Fibroblast of lung (primary cell): ENCODE measurements at places on chromosomes 7 and 10. TPM values are rescaled to one million over a fixed set of nuclear protein-coding genes. Genes with fewer than 3 reads are reported as not detected.

Gene SLC18A3
- not detected in 2 replicates for total RNA-seq

Gene C1GALT1
- 12.3 and 17.0 TPM in 2 replicates for total RNA-seq

Gene PTPN20
- total RNA-seq: 0.33 and 1.5 TPM in 2 replicates

Gene NPSR1
- not detected in 2 replicates for total RNA-seq

Gene A1CF
- total RNA-seq: not detected in 2 replicates

Gene NPFFR1
- under 0.01 TPM in 1 of 2 replicates, not detected in the other for total RNA-seq

Gene TLX1
- not detected in 2 replicates for total RNA-seq

Gene HTR5A
- total RNA-seq: not detected in 2 replicates

Gene FHIP2A
- total RNA-seq: 25.7 and 26.1 TPM in 2 replicates

Gene RPEL1
- 0.17 and 0.26 TPM in 2 replicates for total RNA-seq

Gene RNLS
- total RNA-seq: 11.3 and 16.5 TPM in 2 replicates

Gene PRXL2A
- total RNA-seq: 13.9 and 19.2 TPM in 2 replicates

Gene RBP3
- not detected in 2 replicates for total RNA-seq

Gene DNAAF5
- 10.3 and 14.2 TPM in 2 replicates for total RNA-seq

Gene ZP3
- 2.6 TPM in 2 replicates for total RNA-seq

Gene LRRC18
- under 0.01 and 0.66 TPM in 2 replicates for total RNA-seq

Gene NACAD
- total RNA-seq: 1.3 and 2.8 TPM in 2 replicates

Gene CLCN1
- under 0.01 TPM in 2 replicates for total RNA-seq

Gene WNT2
- 1.7 and 3.9 TPM in 2 replicates for total RNA-seq

Gene CUBN
- 0.51 and 1.3 TPM in 2 replicates for total RNA-seq

Gene DNAH11
- total RNA-seq: under 0.01 and 0.33 TPM in 2 replicates

Gene DRGX
- not detected in 2 replicates for total RNA-seq

Gene MYL10
- total RNA-seq: not detected in 2 replicates

Gene ATP6V1F
- 124 and 128 TPM in 2 replicates for total RNA-seq

Gene PPP1R3A
- total RNA-seq: not detected in 2 replicates

Gene CPN1
- not detected in 2 replicates for total RNA-seq

Gene GPR85
- 2.1 and 9.2 TPM in 2 replicates for total RNA-seq

Gene LIPJ
- under 0.01 and 0.26 TPM in 2 replicates for total RNA-seq

Gene SRRT
- 29.3 and 32.0 TPM in 2 replicates for total RNA-seq

Gene ADCYAP1R1
- not detected in 2 replicates for total RNA-seq

Gene ABCB4
- 0.26 and 0.66 TPM in 2 replicates for total RNA-seq

Gene GHRHR
- not detected in 2 replicates for total RNA-seq

Gene SKIDA1
- 0.50 and 0.51 TPM in 2 replicates for total RNA-seq

Gene TBRG4
- 52.2 and 53.2 TPM in 2 replicates for total RNA-seq

Gene SPDYE2
- not detected in 2 replicates for total RNA-seq

Gene ZNF804B
- total RNA-seq: not detected in 2 replicates

Gene PDE6C
- total RNA-seq: not detected in 2 replicates

Gene OPN4
- not detected in 2 replicates for total RNA-seq

Gene BMPR1A
- 53.7 and 61.8 TPM in 2 replicates for total RNA-seq

Gene CALHM2
- total RNA-seq: 31.6 and 35.8 TPM in 2 replicates

Gene HGF
- total RNA-seq: 108 and 243 TPM in 2 replicates

Gene LIPN
- total RNA-seq: not detected in 2 replicates

Gene CPA2
- under 0.01 TPM in 1 of 2 replicates, not detected in the other for total RNA-seq

Gene AKR1B15
- not detected in 2 replicates for total RNA-seq

Gene OR2A1
- total RNA-seq: under 0.01 and 0.17 TPM in 2 replicates

Gene NANOS1
- total RNA-seq: 1.0 and 1.2 TPM in 2 replicates

Gene NUTM2A
- 0.17 and 0.51 TPM in 2 replicates for total RNA-seq

Gene TFPI2
- 1.5 and 14.4 TPM in 2 replicates for total RNA-seq

Gene MYH16
- total RNA-seq: not detected in 2 replicates

Gene SAMD9L
- 15.7 and 23.9 TPM in 2 replicates for total RNA-seq

Gene CAPZA2
- total RNA-seq: 91.9 and 123 TPM in 2 replicates

Gene COL1A2
- total RNA-seq: 2,400 and 2,928 TPM in 2 replicates

Gene DYNC1I1
- total RNA-seq: under 0.01 and 0.17 TPM in 2 replicates

Gene GLCCI1
- 6.7 and 8.3 TPM in 2 replicates for total RNA-seq
